Aorta (tissue), 5 donors: ENCODE measurements at places on chromosomes 1 and 21. TPM values are rescaled to one million over a fixed set of nuclear protein-coding genes. Genes with fewer than 3 reads are reported as not detected.

DNA sequence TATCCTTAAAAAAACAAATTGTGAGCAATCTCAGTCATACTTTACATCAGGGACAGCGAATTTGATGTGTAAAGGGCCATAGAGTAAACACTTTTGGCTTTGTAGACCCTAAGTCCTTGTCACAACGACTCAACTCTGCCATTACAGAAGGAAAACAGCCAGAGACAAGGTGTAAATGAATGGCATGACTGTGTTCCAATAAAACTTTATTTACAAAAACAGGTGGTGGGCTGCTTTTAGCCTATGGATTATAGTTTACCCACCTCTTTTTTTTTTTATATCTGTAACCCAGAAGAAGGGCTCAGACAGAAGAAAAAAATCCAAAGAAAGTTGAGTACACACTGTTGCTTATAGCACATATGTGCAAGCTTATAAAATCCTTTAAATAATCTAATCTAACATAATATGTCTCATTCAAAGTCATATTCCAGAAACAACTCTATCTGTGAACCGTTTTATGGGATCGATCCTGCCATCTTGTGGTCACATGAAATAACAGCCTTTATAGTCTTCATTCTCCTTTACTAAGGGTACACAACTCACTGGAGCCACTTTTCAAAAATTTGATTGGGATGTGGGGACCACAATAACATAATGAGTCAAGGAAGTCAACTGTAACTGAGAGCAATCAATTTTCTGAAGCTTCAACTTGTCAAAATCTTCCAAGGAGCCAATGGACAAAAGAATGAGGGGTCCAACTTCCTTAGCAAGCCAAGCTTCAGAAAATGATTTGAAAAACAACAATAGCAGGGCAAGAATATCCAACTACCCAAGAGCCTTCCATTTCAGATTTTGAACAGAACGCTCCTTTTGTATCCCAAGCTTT lies 142.2 kb upstream of the KRTAP19-8 start:
- DNase-seq, result no peak

Gene GCSAML
- 0.06 TPM for total RNA-seq

Gene CSF3R
- total RNA-seq, result 34.7 TPM

Gene TFF2
- not detected for total RNA-seq

DNA sequence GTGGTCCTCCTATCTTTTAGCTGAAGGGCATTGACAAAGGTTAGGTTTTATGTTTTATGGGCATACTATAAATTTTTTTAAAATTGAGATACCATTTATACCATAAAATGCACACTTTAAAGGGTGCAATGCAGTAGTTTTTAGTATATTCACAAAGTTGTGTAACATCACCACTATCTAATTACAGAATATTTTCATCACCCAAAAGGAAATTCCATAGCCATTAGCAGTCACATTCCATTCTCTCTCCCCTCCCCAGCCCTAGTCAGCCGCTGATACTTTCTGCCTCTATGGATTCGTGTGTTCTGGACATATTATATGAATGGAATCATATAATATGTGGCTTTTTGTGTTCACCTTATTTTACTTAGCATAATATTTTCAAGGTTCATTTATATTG lies 135.8 kb upstream of the B3GALT2 start:
- DNase-seq, result no peak

Gene GBP1
- total RNA-seq, result 62.6 TPM

Gene CLCA4
- 0.13 TPM for total RNA-seq
